ENCODE measurements at places on chromosomes 16 and 17.

- DNase-seq, result no peak
These were observed 360.4 kb upstream of the ZFHX3 start for GRCh38 chr16:73408311-73408710.

DNA sequence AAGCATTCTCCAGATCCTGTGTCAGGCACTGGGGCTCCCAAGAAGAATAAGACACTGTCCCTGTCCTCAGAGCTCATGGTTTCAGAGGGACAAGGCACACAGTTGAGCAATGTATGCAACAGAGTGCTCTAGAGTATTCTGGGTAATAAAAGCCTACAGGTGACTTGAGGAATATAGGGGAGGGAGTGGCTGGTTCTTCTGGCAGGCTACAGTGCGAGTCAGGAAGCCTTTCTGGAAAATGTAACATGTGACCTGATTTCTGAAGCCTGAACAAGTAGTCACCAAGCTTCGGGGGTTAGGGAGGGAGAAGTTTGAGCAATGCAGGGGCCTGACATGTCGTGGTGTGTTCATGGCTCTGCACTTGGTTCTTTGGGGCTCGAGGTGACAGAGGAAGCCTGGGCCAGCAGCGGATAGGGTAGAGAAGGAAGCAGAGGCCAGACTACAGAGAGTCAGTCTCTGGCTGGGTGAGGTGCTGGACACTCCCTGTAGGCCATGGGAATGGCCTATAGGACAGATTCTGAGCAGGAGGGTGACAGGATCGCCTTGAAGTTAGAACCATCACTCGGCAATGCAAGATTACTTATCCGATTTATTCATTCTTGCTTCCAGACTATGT is 16.0 kb upstream of the LRRC75A start:
- peak; percentile 30 for DNase-seq

DNA sequence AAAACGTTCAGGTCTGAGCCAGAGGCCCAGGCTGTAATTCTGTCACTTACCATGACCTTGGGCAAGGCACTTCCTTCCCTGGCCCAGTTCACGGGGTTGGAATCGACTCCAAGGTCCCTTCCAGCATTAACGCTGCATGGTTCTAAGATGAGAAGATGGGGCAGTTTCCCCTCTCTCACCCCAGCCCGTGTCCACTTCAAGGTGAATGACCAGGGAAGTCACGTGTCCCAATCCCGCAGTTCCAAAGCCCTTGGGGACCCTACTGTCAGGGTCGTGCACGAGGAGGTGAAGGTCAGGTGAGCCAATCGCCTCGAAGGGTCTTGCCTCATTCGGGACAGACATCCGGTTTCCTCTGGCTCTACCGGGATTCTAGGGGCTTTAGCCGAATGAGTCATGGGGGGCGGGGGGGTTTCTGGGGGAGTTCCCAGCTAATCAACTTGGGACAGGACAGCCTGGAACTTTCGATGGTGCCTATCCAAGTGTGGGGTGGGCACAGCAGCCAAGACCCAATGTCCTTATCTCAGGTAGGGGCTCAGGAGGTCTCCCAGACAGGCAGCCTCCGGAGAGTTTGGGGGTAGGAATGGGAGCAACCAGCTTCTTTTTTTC is 762 bp upstream of the CSF3 start:
- DNase-seq, result no peak

- DNase-seq, result peak; percentile 63
These were observed 3.3 kb downstream of the MARCHF10 start for GRCh38 chr17:62804822-62805221.
